ENCODE measurements at places on chromosomes 2 and 18. TPM values are rescaled to one million over a fixed set of nuclear protein-coding genes. Genes with fewer than 3 reads are reported as not detected.

GRCh38 chr2:143296089-143296488 is 166.9 kb downstream of the ARHGAP15 start:
- no peak for DNase-seq

Gene CFLAR
- 234 TPM for total RNA-seq

DNA sequence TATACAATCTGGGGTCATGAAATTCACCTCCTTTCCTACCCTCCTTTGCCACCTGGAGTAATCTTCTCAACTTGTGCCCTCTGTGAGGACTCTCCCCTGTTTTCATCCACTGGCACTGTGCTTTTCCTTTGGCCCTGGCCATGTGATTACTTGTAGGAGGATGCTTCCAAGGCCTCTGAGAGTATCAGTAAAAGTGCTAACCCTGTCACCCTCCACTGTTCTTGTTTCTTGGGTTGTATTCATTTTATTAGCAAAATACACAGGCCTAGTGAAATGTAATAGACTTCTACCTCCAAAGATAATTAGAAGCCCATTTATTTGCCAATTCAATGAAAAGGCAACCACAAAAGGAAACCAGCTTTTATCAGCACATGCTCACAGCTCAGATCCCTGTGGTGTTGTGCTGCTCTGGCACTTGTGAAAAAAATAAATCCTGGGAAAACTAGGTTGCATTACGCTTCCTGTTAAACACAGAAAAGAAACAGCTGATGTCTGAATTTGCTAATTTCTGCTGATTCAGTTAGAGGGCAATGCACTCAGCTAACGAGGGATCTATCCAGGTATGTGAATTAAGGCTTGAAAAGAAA is 357.5 kb upstream of the ETAA1 start:
- DNase-seq: no peak

DNA sequence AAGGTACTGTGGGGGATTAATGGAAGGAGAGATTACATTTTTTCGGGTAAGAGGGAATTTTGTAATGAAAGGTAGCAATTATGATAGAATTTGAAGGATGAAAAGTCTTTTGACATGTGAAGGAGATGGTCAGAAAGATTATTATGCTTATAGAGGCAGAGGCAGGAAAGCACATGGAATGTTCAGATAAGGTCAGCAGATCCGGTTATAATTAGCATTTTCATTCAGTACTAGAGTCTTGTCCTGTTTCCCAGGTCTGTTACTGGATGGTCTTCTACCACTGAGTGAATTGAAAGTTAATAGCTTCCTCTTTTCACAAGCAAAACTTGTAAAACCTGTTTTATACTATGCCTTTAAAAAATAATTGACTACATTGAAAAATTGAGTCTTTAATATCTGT is 116.9 kb downstream of the PHLPP1 start:
- no peak for DNase-seq

DNA sequence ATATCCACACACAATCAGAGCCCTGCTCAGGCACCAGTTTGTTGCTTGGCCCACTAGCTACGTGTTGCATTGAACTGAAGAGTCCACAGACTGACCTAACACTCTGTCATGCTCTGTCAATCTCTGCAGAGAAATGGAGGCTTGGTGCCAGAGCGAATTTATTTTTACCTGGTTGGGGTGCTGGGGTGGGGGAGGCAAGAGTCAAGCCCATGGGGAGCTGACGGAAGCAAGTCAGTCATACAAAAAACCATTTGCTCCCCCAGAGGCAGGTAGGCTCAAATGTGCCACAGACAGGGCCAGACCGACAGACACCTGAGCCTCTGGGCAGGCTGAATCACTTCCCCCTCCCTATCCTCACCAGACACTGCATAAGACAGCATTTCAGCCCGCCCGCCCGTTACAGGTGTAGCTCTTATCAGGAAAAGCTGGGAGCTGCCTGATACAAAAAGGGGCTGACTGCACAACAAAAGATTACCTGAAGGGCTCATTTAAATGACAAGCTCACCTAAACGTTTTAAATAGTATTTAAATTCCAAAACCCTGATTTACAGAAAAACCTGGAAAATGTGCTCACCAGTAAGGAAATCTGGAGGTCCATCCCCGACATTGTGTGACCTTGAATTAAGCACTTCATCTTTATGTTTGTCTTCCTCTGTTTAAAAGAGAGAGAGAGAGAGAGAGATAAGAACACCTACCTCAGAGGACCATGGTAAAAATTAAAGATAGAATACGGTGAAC is 2.1 kb upstream of the PCBP1 start:
- no peak for DNase-seq

Gene PHLPP1
- total RNA-seq: 14.9 TPM

DNA sequence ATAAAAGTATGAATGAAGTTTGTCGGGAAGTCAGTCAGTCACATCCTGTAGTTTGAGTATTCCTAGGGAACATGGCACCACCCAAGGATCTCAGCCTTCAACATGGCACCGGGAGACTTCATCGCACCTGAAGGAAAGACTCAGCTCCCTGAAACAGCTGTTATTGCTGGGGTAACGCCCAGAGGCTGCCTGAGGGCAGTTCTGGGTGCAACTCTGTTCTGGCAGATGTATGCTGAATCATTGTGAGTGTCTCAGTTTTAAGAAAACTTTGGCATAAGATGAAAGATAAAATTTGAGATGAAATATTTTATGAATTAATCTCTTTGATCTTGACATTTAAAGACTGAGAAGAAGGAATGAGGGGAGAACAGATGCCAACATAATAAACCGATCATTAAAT is 49.9 kb upstream of the SERPINB2 start:
- no peak for DNase-seq

GRCh38 chr18:2306606-2307005 is 264.7 kb downstream of the METTL4 start:
- DNase-seq: no peak

Gene ST8SIA5
- total RNA-seq: 0.26 TPM

GRCh38 chr2:35468245-35468644 is 887.3 kb upstream of the CRIM1 start:
- no peak for DNase-seq

Gene STPG4
- not detected for total RNA-seq

Gene AKAIN1
- total RNA-seq: not detected

Gene MLPH
- 7.9 TPM for total RNA-seq

Gene SLC5A7
- 3.0 TPM for total RNA-seq

DNA sequence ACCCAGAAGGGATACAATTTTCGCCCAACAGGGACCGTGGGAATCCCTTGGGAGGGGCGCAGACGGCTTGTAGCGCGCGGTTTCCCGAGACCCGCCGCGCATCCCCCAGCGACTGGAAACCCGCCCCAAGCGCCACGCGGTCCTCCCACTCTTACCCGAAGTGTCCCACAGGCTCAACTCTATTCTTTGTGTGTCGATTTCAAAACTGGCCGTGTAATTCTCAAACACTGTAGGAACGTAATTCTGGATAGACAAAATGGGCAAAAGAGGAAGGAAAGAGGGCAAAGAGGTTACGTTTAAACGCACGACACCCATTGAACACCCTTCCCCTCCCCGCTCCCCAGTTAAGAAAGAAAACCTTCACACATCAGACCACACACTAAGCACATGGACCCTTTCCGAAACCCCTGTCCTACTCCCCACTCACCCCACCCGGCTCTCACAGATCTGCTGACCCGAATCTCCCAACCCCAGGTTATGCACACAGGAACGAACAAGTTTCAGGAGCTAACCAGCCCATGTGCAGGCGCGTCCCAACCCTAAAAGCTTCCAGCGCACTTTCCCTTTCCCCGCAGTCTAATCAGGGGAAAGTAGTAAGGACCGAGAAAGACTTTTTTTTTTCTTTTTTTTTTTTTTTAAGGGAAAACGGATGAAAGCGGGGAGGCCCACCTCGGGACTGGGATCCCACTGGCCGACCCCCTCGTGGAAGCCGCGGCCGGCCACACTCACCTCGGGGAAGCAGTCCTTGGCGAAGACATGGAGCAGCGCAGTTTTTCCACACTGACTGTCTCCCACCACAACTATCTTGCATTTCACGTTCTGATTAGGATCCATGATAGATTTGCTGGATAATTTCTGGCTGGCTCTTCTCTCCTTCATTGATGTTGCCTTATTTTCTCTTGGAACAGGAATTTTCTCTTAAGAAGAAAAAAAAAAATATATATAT is 655 bp downstream of the RND3 start:
- no peak for DNase-seq

DNA sequence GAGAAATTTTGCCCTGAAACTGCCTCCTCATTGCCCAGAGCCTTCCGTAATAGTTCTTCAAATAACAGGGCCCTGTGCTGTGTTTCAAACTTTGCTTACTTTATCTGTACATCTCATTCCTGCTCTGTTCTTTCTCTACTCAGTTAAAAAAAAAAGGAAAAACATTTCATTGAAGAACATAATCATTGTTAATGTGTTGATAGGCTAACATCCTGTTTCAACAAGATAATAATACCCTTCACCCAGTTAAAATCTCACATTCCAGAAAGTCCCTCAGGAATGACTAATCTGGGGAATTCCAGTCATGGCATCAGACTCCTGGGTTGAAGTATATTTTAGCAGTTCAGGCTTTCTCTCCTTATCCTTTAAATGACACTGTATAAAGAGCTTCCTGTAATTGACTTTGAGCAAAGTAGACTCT is 45.6 kb upstream of the ITGAV start:
- no peak for DNase-seq

DNA sequence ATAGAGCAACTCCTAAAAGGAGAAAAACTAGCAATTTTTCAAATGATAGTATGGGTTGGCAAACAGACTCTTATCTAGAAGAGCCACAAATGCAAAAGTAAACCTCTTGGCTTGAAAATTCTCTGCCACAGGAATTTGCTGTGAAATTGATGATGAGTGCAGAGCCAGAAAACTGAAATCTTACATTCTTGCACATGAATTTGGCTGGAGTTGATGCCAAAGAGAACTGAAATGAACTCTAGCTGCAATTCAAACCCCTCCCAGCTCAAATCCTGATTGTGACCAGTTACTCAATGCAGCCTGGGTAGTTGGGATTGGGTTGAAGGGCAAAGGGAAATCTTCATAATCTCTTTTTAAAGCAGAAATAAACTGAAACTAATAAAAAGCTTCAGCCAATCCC is 266.6 kb downstream of the PDE11A start:
- DNase-seq: no peak

Gene EDAR
- not detected for total RNA-seq

Gene TLK1
- 33.0 TPM for total RNA-seq

Gene ALPP
- not detected for total RNA-seq

Gene DLX2
- total RNA-seq: not detected

DNA sequence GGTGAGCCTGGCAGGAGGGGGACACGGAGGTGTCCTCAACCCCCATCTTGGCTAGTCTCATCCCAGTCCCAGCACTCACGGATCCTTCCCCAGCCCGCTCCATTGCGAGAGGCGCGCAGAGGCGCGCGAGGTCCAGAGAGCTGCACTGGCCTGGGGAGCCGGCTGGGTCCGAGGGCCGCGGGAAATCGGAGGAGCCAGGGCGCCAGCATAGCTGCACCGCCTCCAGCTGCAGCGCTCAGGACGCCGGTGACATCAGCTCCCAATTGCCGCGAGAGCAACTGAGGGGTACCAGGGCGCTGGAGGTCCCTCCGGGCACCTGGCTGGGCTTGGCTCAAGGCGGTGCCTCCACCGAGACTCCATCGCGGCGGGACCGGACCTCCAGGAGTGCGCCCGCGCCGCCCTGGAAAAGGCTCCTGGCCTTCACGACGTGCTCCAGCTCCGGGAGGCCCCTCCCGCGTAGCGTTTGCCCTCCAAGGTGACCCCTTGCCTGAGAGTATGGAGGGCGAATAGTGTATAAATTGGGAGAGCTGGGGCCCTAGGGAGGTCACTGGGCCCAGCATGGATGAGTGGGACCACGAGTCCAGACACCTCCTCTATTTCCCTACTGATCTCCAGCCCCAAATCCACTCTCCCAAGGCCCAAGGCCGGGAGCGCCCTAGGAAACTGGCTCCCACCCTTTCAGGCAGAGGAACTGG is 5.5 kb downstream of the RTKN start:
- no peak for DNase-seq

Gene ALPI
- 0.17 TPM for total RNA-seq

Gene OTOS
- total RNA-seq: not detected

DNA sequence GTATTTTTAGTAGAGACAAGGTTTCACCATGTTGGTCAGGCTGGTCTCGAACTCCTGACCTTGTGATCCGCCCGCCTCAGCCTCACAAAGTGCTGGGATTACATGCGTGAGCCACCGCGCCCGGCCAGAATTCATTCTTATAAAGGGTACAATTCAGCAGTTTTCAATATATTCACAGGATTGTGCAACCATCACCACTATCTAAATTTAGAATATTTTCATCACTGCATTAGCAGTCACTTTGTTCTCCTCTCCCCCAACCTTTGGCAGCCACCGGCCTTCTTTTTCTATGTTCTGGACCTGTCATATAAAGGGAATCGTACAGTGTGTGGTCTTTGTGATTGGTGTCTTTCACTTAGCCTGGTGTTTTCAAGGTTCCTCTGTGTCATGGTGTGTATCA is 40.7 kb downstream of the TCF7L1 start:
- no peak for DNase-seq

- no peak for DNase-seq
These were observed 209.8 kb downstream of the DCDC2C start for GRCh38 chr2:3913166-3913565.

Gene HRH4
- total RNA-seq: 0.50 TPM

Gene SPDYA
- total RNA-seq: 0.58 TPM

GRCh38 chr2:8242739-8243138 is 439.1 kb upstream of the ID2 start:
- DNase-seq: no peak

Gene EFR3B
- 1.2 TPM for total RNA-seq

- DNase-seq: no peak
These were observed 821.8 kb downstream of the MBD2 start for GRCh38 chr18:53402670-53403069.

GRCh38 chr2:40737180-40737579 is 285.3 kb upstream of the SLC8A1 start:
- DNase-seq: no peak

DNA sequence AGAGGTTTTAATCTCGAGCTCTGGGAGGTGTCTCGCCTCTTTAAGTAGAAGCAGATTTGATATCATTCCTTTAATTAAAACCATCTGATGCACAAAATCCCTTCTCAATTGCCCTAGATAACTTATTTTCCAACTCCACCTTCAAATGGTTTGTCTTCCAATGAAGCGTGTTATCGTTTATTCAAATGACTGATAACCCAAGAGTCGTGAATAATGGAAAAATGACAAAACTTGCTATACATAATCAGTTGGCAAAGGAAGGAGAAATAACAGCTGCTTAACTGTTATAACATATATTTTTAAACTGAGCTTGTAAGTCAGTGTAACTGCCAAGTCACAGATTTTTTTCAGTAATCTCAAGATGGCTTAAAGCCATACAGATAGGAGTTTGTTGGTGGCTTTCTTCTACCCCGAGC is 144.6 kb downstream of the QPCT start:
- no peak for DNase-seq

Gene GKN2
- not detected for total RNA-seq

Gene FAM117B
- 2.8 TPM for total RNA-seq

- DNase-seq: no peak
These were observed 429.1 kb downstream of the RNF144A start for GRCh38 chr2:7346336-7346735.

Measured in esophagus muscularis mucosa (tissue), 4 donors.